ENCODE measurements at places on chromosomes 3 and 15. TPM values are rescaled to one million over a fixed set of nuclear protein-coding genes. Genes with fewer than 3 reads are reported as not detected.

DNA sequence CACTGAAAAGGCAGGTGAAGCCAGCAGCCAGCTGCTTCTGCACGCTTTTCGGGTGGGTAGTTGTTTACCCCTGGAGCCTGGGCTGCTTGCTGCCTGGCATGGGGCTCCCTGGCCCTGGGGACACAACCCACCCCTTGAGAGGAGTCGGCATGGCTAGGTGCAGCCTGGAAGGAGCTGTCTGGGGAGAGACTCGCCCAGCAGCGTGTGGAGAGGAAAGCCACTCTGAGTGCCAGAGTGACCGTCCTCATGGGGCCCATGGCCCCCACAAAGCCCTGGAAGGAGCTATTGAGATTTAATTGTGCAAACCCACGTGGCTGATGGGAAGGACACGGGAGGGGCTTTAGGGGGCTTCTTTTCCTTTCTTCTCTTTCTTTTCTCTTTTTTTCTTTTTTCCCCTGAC, 137.5 kb downstream of the OPA1 start:
- no peak for DNase-seq

DNA sequence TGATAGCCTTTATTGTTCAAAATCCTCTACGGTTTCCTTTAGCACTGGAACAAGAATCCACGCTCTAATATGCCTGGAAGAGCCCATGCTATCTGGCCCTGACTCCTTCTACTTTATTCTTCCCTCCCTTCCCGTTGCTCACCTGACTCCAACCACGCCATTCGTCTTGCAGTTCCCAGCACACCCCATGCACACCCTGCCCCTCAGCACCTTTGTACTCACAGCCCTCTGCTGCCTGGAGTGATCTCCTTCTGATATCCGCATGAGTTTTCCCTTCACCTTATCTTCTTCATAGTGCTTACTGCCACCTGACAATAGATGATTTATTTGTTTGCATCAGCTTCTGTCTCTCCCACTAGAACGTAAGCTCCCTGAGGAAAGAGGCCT, 16.6 kb upstream of the BCL2A1 start:
- DNase-seq: no peak

GRCh38 chr15:33182926-33183325, 11.6 kb downstream of the FMN1 start:
- DNase-seq: no peak

DNA sequence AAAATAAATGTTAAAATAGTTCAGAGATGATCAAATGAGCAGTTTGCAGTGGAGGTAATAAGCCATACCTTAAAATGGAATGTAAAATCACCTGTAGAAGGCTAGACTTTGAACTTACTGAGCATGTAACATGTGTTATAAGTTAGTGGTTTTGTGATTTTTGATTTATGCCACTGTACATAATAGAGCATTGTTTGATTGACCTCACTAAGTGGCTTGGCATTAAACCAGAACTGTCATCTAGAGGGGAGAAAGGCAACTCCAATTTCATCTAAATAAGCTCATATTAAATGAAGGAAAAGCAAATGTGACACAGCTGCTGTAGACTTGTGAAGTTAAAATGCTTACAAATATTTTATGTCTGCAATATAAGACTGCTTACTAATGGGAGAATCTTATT, 387.9 kb downstream of the ZIC1 start:
- no peak for DNase-seq

DNA sequence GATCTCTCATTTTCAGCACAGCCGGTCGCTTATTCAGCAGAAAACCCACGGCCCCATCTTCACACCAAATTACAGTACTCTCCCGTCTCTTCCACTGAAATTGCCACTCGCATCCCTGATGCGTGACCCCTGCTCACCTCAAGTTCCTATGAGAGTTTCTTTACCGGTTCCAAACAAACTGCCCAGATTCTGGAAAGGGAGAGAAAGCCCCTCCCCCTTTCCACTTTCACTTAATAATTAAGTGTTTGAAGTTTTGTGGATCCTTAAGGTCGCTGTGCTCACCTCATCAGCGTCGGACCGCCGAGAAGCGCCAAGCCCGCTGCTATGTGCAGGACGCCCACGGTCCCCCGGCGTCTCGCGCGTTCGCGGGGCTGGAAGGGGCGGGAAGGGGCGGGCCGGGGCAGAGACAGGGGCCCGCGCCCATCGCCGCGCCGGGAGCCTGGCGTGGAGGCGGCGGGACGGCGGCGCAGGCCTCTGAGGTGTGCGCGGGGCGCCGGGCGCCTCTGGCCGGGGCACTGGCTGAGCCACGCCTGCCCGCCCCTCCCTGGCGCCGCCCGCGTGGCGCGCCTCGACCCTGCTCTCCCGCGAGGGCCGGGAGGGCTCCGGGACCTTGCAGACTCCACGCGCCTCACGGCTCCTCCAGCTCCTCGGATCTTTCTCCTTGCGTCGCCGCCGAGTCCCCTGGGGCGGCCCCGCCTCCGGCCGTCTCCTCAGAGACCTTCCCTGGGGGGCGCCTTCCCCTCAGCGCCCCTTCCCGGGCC, at the start of gene GPR156:
GPR156 (minus strand) TSS at position 476 of the 761 bp plus-strand sequence. CDS start 41,124 bp downstream, outside the sequence.
- DNase-seq: no peak

The IGF2BP2 gene
- total RNA-seq: 103 TPM

The GMNC gene
- total RNA-seq: not detected
